Activated T-cell treated with anti-CD3 and anti-CD28 coated beads for 1 hour (primary cell): ENCODE measurements at places on chromosomes 4 and X.

DNA sequence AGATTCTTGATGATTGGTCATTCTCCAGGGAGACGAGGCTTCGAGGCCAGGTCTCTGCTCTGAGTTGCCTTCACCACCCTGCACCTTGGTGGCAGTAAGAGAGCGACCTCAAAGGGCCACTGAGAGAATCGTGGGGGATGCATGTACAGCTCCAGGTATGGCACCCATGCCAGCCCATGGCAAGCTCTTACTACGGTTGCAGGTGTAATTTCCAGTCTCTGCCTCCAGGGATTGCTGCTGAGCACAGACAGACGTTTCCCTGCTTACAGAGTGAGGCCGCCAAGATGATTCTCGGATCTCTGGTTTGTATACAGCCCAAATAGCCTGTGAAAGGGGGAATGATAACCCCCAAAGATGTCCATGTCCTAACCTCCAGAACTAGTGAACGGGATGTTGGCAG lies 16.3 kb upstream of the DRD5 start:
- no peak for DNase-seq

GRCh38 chr4:67700116-67700737 lies 728 bp downstream of the UBA6 start:
- DNase-seq, result no peak

DNA sequence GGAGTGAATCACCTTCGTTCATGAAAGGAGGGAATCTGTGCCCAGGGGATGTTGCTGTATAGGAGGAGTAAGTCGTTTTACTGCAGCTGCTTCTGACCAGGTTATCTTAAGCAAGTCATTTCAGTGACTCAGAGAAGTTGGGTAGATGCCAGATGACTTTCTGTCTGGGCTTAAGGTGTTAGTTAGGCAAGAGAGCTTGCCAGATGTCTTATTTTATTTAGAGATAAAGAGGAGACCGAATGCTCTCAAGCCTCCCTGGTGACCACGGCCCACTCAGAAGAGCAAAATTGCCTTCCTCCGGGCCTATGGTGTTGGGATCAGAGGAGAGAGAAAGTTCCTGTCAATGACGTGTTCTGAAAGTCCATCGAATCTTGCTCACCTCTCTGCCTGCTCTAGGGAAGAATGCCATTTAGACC lies 16.3 kb upstream of the ZNF827 start:
- DNase-seq, result no peak

DNA sequence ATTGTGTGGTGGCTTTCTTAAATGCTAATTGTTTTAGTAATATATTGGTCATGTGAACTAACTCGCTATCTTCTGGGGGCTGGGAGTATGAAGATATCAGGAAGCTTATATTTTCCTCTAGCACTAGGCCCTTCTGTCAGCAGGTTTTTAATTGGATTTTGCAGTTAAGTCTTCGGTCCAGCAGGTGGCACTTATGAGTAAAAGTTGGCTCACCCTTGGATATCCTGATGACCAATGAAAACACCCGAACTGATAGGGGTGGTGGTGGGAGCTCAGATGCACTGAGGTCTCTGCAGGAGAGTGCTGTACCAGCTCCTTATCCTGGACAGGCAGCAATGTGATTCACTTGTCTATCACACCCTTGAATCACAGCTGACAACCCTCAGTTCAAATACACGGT lies 1365.8 kb upstream of the DIAPH2 start:
- no peak for DNase-seq

DNA sequence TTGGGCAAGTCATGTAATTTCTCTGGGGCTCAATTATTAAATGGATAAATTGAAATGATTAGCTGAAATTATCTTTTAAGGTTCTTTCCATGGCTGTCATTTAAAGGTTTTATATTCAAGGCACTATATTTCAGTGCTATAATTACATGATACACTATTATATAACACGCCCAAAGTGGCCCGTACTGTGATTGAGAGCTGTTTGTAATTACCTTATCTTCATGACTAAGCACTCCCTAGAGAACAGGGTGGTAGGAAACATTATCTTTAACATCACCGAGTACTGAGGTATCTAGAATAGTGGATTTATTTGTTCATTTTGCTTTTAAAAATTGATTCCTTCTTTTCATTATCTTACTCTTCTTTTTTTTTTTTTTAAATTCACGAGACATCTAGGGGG lies 79.0 kb downstream of the DIAPH2 start:
- DNase-seq, result no peak
